DMS153 (cell line): ENCODE measurements at places on chromosomes 6 and 20.
A peak's percentile ranks its signal among the peaks of the same experiment; 100 is the strongest.

GRCh38 chr6:110033749-110034666 lies 55.9 kb downstream of the GPR6 start:
- DNase-seq = no peak

GRCh38 chr6:137497721-137498463 lies 3.7 kb upstream of the OLIG3 start:
- no peak for DNase-seq

DNA sequence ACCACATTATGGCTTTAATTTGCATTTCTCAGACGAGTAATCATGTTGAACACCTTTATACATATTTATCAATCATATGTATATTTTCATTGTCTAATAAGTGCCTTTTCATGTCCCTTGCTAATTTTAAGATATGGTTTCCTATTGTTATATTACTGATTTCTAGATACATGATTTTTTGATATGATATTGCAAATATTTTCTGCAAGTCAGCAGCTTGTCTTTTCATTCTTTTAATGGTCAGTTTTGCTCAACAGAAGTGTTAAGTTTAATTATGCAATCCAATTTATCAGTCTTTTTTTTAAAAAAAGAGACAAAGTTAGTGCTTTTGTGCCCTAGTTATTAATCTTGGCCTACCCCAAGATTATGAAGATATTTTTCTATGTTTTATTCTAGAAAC lies 1377.8 kb upstream of the CITED2 start:
- no peak for DNase-seq

DNA sequence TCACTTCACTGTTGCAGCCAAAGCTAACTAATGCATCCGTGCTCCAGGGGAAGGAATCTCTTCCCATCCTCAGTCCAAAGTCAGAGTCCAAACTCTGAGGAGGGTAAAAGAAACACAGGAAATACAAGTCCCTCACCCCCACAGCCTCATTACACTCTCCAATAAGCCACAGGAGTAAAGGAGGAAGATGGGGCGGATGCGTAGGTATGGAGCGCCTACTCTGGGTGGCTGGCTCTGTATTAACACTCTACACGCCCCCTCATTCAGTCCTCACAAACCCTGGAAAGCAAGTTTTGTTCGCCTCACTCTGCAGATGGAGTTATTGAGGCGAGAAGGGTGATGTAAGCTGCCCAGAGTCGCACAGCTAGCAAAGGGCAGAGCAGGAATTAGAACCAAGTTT lies 242.9 kb downstream of the NRN1 start:
- DNase-seq = no peak

GRCh38 chr6:169035385-169036240 lies 218.0 kb downstream of the THBS2 start:
- no peak for DNase-seq

DNA sequence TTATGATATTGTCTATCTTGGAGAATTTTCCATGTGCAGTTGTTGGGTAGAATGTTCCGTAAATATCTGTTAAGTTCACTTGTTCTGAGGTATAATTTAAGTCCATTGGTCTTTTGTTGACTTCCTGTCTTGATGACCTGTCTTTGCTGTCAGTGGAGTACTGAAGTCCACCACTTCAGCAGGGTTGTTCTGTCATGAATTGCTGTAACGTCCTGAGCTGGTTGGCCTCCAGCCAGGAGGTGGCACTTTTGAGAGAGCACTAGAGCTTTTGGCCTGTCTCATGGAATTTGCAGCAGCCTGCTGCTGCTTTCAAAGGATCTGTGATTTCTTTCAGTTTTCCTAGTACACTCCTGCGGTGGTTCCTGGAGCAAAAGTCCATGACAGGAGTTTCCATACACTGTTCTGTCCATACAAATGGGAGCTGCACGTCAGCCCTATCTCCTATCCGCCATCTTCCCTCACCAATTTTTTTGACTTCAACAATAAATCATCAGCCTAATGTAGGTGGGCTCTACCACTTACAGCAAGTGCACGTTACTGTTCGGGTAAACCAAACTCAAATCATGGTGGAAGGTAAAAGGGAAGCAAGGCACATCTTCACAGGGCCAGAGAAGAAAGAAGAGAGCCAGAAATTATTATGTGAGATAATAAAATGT lies 46.9 kb upstream of the TRERF1 start:
- DNase-seq = no peak

GRCh38 chr6:109021870-109022269 lies 72.8 kb downstream of the SESN1 start:
- DNase-seq = no peak

GRCh38 chr6:136793363-136793762 lies 1.1 kb upstream of the MAP3K5 start:
- no peak for DNase-seq

GRCh38 chr20:36856195-36856594 lies 19.7 kb upstream of the TLDC2 start:
- DNase-seq = no peak

GRCh38 chr6:19450651-19451050 lies 386.5 kb upstream of the ID4 start:
- DNase-seq = no peak

GRCh38 chr6:106185615-106186014 lies 99.5 kb downstream of the PRDM1 start:
- no peak for DNase-seq

- no peak for DNase-seq
These were observed 60.5 kb upstream of the SLCO4A1 start for GRCh38 chr20:62581806-62582205.

- DNase-seq = no peak
These were observed 145.7 kb downstream of the RFX6 start for GRCh38 chr6:117022774-117023173.

DNA sequence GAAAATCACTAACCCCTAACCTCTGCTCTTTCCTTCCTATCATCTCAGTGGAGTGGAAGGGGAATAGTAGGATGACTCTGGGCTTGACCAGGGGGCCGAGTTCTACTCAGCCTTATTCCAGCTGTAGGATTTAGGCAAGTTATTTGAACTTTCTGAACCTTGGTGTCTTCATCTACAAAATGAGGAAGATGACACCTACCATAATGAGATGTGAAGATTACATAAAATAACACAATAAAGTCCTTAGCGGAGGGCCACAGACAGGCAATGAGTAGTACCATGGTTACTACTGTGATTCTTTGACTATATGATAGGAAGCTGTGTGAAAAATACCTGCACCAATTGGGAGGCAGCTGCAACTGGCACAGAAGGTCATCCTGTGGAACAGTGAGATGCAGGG lies 53.6 kb upstream of the PIM1 start:
- no peak for DNase-seq

GRCh38 chr6:132000296-132000695 lies 49.1 kb upstream of the CCN2 start:
- DNase-seq = no peak

GRCh38 chr6:40551966-40552505 lies 35.1 kb downstream of the LRFN2 start:
- no peak for DNase-seq

DNA sequence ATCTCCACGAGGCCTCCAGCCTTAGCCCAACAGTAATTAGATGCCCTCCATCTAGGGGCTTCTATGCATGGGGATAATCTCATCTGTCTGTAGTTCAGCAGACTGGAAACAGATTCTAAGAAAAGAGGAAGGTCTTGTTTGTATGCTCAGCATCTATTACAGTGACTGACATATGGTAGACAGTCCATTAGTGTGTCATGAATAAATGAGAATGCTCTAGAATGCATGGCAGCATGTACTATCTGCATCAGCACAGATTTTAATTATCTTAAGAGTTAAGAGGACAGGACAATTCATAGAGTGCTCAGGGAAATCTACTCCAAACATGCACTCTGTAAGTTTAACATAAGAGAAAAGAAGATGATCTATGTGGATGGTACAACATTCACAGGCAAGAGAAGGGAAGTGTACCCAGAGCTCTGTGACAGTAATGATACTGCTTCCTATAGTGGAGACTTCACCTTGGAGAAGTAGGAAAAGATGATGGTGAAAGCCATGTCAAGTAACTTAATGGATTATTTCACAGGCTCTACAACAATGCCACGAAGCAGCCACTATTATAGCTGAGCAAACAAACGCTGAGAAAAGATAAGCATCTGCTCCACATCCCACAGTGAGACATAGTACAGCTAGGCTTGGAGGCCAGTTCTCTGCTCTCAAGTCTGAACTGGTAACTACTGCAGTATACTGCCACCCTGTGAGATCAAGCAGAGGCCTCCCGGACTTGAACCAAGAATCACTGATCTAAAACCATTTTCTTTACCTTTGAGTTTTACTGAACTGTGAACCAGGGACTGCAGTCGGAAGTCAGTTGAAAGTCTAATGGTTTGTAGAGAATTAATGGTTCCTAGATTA lies 309.2 kb upstream of the SPTLC3 start:
- peak; percentile 78 for DNase-seq

DNA sequence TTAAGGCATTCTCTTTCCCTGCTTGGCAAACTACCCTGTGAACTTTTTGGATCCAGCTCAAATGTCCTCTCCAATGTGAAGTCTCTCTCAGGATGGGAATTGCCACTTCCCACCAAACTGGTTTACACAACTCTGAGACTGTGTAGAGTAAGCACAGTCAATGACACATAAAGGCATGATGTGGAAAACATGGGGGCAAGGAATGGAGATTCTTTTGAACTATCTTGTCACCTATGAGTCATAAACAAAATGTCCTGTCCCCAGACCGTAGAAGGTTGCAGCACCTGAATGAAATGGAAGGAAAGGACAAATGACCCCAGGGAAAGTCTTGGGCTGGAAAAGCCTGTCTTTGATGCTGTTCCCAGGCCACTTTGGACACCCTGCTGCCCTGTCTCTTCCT lies 11.0 kb upstream of the KIF13A start:
- DNase-seq = no peak

GRCh38 chr6:138991206-138991605 lies 3.2 kb upstream of the REPS1 start:
- no peak for DNase-seq

GRCh38 chr6:14468647-14469321 lies 351.2 kb downstream of the CD83 start:
- no peak for DNase-seq

DNA sequence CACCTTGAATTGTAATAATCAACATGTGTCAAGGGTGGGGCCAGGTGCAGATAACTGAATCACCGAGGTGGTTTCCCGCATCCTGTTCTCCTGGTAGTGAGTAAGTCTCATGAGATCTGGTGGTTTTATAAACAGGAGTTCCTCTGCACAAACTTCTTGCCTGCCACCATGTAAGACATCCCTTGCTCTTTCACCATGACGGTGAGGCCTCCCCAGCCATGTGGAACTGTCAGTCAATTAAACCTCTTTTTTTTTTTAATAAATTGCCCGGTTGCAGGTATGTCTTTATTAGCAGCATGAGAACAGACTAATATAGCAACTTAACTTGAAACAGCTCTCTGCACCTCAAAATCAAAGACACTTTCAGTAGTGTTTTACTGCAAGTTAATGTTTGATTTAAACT lies 121.6 kb downstream of the OGFRL1 start:
- no peak for DNase-seq

DNA sequence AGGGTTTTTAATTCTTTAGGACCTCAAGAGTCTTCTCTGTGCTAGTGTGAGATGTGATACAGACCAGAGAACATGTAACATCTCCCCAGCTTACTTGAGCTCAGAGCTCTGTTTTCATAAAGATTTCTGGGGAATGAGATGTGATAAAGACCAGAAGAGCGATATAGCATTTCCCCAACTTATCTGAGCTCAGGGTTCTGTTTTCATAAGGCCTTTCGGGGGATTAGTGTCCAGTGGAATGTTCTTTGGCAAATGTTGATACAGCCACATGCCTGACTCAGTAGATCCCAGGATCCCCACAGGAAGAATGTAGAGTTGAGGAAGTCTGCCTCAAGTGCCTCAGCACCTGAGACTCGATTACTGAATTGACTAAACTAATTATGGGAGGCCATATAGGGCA lies 18.7 kb upstream of the TOP1 start:
- DNase-seq = no peak

- DNase-seq = no peak
These were observed 87.6 kb downstream of the YTHDF1 start for GRCh38 chr20:63128367-63128766.

DNA sequence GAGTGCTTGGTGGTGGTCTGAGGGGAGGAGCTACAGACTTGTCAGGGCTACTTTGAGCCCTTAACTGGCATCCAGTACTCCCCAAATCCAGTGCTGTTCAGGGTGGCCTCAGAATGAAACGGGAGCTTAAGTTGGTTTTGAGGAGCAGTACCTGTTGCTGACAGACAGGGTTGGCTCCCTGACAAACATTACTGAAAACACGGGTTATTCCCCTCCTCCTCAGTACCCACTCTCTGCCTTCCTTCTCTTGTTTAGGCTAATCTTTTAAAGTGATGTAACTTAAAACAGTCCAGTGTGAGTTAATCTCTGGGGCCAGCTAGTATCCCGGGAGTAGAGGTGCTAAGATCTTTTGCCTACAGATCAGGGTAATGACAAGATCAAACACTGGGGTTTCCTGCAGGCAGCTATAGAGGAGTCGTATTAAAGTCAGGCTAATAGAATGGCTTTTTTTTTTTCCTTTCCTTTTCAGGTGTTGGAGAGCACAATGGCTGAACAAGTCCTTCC lies 3.7 kb downstream of the TNFAIP3 start:
- no peak for DNase-seq

- DNase-seq = no peak
These were observed 88.3 kb downstream of the FAM50B start for GRCh38 chr6:3937438-3937837.

GRCh38 chr6:108163644-108164542 lies 1.9 kb upstream of the NR2E1 start:
- DNase-seq = no peak

DNA sequence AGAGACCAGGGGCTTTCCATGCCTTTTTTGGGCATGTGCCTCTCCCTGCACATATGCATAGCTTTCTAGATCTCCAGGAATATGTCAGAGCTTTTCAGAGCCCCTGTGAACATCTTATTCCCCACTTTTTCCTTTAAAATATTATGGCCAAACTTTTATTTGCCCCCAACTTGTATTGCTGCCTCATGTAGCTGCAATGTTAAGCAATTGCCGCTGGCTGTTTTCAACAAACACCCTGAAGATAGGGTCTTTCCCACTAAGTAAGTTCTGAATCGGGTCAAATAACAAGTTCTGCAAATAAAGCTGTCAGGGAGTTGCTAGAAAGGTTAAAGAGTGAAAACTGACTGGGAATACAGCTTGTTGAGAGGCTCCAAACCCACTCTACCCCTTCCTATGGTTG lies 42.3 kb downstream of the EBF4 start:
- DNase-seq = no peak

GRCh38 chr6:167703347-167703746 lies 123.4 kb upstream of the AFDN start:
- no peak for DNase-seq
